ENCODE measurements at places on chromosomes 7 and 10. TPM values are rescaled to one million over a fixed set of nuclear protein-coding genes. Genes with fewer than 3 reads are reported as not detected.

Gene CYP3A5
- total RNA-seq, result 21.6 TPM

Gene UCMA
- not detected for total RNA-seq

Gene TRIM50
- total RNA-seq, result 5.5 TPM

Gene TFEC
- total RNA-seq, result 2.3 TPM

Gene ZNF25
- total RNA-seq, result 3.7 TPM

Gene ZNF488
- total RNA-seq, result not detected

Gene IKZF1
- 6.4 TPM for total RNA-seq

Gene NPC1L1
- total RNA-seq, result 0.42 TPM

Gene TUBB8
- total RNA-seq, result not detected

Gene HOXA6
- total RNA-seq, result not detected

Gene SFRP4
- 2.2 TPM for total RNA-seq

Gene BAMBI
- 7.9 TPM for total RNA-seq

Gene CALU
- total RNA-seq, result 38.6 TPM

Gene CHST12
- total RNA-seq, result 7.4 TPM

Gene LEP
- total RNA-seq, result 0.06 TPM

Gene ACTL6B
- total RNA-seq, result 0.98 TPM

Gene IFIT1B
- total RNA-seq, result not detected

Gene HOXA3
- 0.13 TPM for total RNA-seq

Gene SHH
- total RNA-seq, result 0.23 TPM

Gene TMEM176B
- total RNA-seq, result 34.3 TPM

Gene ZNF12
- total RNA-seq, result 11.1 TPM

Gene WNT8B
- 0.35 TPM for total RNA-seq

Gene SFRP5
- 87.8 TPM for total RNA-seq

Gene ANKRD22
- total RNA-seq, result 2.3 TPM

Gene TDRD1
- total RNA-seq, result 1.0 TPM
